ENCODE measurements at places on chromosomes 1 and 21.

DNA sequence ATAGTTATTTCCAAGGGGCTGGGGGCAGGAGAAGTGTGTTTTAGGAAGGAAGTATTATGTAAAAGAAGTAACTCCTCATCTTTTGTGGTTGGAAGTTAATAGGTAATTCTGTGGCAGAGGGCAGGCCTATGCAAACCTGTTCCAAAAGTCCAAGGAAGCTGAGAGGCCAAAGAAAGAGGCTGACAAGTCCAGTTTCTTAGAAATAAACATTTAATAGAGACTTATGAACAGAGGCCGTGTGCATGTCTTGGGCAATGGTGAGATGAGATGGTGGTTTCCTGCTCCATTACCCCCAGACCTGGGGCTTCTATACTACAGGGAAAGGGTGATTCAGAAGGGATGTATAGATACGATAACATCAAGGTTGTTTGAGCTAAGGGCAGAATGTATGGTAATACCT, 7.6 kb upstream of the CA14 start:
- no peak for DNase-seq

DNA sequence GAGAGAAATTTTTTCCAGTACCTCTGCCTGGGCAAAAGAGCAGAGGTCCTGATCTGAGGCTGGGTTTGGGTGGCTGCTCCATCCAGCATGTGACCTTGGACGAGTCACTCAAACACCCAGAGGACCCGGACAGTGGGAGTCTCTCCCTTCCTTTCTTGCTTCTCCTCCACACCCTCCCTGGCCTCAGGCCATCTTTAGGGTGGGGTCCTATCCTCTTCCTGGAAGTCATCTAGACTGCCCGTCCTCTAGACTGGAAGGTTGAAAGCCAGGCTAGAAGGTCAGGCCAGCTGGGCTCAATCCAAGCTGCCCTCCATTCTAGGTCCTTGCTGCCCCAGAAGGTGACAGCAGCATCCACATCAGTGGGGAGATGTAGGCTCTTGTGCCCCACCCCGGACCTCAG, 599.5 kb downstream of the MATN1 start:
- DNase-seq, result no peak

DNA sequence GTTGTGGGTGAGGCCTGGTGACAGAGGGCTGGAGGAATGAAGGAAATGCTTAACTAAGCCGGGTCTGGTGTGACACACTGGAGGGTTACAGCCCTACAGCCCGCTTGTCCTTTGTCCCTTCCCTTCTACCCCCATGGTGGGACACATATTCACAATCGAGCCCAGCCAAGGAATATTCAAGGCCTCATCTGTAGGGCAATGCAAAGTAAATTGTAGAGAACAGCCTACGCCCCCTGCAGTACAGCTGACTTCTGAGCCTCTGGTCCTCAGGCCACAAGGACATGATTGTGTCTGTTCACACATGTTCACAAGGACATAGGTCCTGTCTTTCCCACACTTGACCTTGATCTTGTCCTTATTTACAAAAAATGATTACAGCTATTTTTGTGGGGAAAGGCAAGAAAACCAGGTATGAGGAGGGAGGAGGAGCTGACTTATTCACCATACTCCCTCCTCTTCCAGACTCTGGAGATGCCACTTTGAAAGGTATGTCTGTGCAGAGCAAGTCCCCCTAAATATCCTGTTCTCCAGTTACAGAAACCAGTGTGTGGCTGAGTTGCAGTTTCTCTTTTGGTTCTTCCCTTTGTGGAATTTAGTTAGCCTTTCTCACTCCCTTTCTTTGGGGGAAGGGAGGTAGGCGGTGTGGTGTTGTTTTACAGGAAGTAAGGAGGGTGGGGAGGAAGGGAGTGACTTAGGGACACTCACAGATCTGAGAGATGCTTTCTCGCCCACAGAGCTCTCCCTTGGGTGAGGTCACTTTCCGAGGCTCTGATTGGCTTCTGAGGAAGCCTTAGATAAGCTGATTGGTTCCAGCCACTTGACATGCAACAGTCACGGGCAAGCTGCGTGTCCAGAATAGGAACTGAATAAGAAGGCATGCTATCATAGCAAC, 14.6 kb downstream of the POLR3GL start:
- DNase-seq, result peak; percentile 85

GRCh38 chr1:168513656-168514404, 30.0 kb downstream of the XCL2 start:
- no peak for DNase-seq

- DNase-seq, result no peak
Measured at GRCh38 chr1:104064399-104064798, 314.7 kb downstream of the AMY1C start.

DNA sequence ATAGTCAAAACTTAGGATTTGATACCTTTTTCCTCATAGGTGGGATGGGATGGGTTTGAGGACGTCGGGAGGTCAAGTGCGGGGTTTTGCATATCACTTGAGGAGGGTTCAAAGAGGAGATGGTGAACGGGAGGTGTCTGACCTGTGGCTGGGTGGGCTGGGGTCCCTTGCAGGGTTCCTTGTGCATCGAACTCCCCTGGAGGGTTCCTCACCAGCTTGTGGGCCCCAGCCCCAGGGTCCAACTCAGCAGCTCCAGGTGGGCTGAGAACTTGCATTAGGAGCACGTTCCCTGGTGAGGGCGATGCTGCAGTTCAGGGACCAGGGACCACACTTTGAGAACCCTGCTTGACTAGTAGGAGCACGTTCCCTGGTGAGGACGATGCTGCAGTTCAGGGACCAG, 23.2 kb downstream of the TRPM2 start:
- no peak for DNase-seq

DNA sequence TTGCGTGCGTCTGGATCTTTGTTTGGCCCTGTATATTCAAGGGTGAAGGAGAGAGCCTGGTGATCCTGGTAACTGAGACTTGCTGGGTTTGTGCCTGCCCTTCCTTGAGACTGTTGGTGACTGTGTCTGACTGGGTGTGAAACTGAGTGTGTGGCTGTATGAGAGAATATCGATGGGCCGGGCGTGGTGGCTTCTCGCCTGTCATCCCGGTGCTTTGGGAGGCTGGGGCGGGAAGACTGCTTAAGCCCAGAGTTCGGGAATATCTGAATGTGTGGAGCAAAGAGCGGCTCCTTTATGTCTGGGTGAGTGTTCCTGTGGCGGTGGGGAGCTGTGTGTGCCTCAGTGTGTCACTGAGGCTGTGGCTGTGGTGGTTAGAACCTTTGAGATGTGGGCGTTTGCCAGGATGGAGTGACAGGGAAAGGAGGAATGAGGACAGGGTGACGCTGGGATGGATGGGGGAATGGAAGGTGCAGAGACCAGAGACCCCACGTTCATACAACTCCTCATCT, 2.7 kb upstream of the MARCKSL1 start:
- no peak for DNase-seq

DNA sequence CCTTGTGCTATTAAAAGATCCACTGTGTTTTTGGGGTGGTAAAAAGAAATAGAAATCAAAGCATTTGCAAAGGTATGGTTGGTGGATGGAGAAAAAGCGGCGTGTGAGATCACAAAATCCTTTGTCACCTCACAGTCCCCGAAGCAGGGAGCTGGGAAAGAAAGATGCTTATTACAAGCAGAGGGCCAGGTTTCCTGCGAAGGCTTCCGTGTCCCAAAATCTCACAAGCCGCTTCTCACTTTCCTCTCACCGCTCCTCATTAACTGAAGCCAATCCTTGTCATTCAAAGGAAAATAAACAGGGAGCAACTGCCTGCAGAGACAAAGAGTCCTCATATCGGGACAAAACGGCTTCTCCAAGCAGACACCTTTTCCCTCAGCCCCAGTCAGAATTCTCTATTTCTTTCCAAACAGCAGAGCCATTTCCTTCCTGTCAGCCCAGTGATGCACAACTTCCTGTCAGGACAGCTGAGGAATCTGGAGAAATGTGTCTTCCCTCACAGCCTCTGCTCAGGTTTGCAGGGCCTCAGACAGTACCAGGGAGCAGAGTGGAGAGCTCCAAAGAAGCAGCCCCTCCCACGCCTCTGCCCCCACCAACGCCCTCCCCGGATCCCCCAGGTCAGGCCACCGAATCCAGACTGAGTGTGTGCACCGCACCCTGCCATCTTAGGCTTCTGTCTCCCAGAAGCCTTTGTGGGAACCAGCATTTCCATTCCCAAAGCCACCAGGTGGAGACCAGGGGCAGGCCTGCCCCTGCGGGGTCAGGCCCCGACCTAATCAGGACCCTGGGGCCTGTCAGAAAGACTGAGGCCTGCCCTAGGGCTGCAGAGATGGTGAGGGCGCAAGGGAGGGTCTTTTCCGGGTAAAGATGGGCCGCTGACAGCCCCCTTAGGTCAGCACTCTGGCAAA, 29.6 kb downstream of the KCNN3 start:
- no peak for DNase-seq

GRCh38 chr1:94539496-94539895, 2.1 kb downstream of the F3 start:
- no peak for DNase-seq

DNA sequence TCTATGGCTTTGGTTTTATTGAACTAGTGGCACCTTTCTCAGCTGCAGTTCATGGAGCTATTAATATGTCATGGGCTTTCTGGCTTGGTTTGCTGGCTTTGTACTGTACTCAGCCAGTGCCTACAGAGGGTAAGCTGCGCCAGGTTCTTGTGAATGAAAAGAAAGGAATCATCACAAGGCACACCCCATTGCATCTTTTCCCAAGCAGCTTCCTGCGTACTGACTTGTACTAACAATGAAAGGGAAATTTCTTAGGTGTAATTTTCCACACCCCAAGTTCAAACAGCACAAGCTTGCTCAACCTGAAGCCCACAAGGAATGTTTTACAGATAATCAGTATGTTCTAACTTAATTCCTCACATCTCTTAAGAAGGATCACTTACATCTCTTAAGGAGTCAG, 78.0 kb upstream of the TNFSF18 start:
- DNase-seq, result no peak

DNA sequence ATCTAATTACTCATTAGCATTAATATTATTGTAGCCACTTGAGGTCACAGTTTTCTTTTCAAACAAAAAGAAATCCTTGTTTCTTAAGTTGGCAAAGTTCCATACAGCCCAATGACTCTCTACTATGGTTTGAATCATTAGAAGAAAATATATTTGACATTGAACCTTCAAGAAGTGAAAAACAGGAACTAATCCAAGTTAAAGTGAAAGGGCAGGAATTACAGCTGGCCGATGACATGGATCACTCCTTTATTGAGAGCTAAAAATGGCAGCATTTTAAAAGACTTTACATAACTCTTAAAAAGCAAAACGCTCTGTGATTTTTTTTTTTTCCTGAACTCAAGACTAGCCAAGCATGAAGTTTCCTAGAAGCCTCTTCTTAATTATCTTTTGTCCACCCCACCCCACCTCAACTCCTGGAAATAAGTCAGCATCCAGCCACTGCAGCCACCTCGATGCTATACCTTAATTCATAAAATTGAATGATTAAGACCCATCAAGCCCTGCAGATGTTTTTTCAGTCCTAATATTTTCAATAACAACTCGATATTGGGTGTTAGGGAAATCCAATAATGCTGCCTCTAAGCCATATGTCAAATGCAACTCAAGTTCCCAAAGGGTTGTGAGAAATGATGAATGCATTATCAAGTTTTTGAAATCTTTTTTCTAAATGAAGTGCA, 323.1 kb downstream of the HHIPL2 start:
- no peak for DNase-seq

- no peak for DNase-seq
Measured at GRCh38 chr1:81878538-81878937, 77.8 kb downstream of the ADGRL2 start.

DNA sequence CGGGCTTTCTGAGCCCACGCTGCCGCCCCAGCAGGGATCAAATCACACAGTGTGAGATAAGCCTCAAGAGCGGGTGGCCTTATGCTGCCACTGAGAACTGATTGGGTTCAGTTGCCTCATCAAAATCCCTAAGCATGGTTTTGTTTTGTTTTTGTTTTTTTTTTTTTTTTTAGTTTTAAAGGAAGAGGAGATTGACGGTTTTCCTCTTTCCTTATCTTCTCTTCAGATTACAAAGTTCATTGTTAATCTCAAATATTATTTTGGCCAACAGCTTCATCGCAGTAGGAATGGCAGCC, 651 bp downstream of the COA6 start:
- no peak for DNase-seq

DNA sequence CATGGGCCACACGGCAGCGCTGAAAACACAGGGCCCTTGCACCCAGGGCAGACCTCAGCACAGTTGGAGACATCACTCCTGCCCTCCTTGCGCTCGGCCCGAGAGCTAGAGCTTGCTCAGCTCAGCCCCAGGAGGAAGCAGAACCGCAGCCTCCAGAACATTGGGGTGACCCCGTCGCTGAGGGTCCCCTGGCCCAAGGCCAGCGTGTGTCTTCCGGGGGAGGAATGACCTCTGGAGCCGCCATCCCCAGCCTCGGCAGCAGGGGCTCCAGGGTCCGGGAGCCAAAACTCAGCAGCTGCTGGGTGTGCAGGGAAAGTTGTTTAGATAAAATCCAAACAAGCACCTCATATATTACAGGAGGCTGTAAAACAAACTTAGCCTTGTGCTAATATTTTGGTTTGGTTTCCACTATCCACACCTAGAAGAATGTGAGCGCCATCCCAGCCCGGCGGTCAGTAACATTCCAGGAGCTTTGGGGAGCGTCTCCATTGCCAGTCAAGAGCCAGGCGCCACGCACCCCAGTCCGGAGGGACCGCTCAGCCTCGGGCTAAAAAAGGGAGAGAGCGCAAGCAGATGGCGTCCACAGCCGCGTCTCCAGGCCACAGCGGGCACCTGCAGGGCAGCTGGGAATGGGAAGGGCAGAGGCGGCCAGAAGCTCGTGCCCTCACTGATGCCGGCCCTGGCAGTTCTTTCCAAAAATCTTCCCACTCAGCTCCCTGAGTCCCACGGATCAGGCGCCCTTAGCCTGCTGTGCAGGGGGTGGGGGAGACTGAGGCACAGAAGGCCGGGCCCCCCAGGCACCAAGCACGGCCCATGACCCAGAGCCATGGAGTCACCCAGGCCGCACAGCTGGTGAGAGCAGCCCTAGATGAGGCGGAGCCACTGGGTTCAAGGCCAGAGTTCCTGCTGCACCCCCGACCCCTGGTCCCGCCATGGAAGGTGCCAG, 52.0 kb downstream of the SLX9 start:
- no peak for DNase-seq

- no peak for DNase-seq
Measured at GRCh38 chr1:225818229-225818628, 8.3 kb downstream of the EPHX1 start.

Measured in activated T-cell treated with anti-CD3 and anti-CD28 coated beads, Interleukin-2, amount 50 U/mL, for 48 hours (primary cell).